Choroid plexus epithelial cell (primary cell): ENCODE measurements at places on chromosomes 12 and 14.

GRCh38 chr12:22686193-22686592 lies 61.2 kb downstream of the ETNK1 start:
- DNase-seq, result no peak

DNA sequence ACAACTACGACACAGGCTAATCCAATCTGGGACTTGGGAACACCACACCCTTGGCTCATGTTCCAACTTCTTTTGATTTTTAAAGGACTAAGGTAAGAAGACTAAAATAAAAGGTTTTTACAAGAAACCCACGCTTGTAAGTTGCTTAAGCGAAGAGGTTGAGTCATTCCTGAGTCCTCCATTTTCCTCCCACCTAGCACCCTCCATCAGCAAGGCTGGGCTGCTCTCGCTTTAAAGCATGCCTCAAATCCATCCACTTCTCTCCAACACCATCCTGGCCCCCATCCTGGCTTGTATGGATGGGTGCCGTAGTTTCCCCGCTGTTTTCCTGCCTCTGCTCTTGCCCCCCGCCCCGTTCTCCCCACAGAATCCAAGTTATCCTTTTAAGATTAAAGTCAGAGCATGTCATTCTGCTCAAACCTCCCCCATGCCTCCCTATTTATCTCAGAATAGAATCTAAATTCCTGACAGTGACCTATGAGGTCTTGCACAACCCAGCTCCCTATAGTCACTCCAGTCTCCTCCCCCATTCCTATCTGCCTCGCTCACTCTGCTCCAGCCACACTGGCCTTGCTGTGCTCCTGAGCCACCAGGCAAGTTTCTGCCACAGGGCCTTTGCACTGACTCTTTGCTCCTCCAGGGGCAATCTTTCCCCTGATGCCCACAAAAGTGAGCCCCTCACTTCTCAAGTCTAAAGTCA lies 34.5 kb downstream of the SCARB1 start:
- DNase-seq, result peak; percentile 98

DNA sequence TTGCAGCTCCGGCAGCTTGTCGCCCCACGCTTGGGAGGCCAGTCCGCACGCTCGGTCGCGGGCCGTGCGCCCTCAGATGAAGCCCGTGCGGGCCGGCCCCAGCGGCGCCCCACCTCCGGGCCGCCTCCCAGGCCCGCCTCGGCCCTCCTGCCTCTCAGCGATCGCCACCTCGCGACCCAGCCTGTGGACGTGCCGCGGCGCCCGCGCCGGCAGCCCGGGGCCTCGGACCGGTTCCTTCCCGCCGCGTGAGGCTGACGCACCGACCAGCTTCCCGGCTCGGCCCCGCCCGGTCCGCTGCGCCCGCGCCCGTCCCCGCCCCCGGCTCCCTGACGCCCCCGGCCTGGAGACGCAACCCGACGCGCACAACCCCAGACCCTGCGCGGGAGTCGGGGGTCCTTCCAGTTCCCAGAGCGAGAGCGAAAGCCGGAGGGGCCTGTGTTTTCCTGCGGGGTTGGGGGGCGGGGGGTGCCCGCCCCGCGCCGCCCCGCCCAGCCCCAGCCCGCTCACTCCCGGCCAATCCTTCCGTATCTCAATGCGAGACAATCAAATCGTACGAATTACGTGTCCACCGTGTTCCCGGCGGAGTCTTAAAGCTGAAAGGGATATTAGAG lies at the start of gene ERO1A:
TSS of gene ERO1A (minus strand) at position 78 of the 611 bp plus-strand sequence. CDS start at position 1, 77 bp downstream.
- DNase-seq, result peak; percentile 82

DNA sequence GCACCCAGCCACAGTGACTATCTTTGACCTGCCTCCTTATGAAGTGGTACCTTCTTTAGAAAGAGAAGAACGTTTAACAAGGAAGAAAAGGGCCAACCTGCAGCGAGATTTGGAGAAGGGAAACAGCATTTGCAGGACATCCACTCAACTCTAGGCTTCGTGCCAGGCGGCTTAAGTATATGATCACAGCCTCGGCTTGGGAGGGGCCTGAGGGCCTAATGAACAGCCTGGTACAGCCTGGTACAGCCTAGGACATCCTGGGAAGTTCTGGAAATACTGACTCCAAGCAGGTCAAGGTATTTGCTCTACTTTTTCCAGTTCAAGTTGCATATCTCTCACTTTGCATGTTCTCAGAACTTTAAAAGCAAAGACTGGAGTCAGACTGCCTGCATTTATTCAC lies 16.1 kb downstream of the HCAR2 start:
- DNase-seq, result peak; percentile 69

DNA sequence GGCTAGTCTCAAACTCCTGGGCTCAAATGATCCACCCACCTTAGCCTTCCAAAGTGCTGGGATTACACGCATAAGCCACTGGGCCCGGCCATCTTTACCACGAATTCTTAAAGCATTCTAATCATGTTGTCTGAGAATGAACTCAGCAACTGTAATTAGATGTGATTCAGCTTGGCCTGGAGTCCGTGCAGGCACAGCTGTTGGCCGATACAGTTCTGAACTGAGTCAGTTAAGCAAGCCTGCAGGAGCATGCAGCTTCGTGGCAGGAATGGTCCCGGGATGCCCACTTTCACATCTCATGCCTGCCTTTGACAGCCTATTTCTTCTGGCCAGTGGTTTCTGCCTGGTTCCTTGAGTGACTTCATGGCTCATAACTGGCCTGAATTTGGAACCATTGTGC lies 194.1 kb downstream of the ANO6 start:
- no peak for DNase-seq

DNA sequence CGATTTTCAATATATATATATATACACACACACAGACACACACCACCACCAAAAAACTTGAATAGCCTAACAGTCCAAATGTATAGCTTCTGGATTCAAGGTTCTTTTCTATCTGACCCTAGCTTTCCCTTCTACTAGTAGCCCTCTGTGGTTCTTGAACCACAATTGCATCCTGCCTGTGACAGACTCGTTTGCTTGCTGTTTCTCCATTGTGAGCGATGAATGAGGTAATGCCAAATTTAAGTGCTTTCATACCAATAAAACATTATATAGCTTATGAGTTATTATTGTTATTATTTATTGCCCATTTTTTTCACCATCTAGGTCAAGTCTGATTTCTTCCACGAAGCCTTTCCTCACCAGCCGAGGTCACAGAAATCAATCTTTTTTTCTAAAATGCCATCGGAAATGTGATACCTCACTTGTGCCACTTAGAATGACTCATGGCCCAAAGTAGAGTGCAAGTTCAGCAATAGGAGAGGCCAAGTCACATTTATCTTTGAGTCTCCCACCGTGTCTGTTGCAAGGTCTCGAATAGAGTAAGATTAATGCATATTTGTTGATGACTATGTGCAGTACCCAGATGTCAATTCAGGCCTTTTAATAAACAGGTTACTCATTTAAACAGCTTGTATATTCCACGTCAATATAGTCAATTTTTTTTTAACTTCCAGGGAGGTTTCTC lies 1015.8 kb upstream of the SEL1L start:
- DNase-seq, result no peak

DNA sequence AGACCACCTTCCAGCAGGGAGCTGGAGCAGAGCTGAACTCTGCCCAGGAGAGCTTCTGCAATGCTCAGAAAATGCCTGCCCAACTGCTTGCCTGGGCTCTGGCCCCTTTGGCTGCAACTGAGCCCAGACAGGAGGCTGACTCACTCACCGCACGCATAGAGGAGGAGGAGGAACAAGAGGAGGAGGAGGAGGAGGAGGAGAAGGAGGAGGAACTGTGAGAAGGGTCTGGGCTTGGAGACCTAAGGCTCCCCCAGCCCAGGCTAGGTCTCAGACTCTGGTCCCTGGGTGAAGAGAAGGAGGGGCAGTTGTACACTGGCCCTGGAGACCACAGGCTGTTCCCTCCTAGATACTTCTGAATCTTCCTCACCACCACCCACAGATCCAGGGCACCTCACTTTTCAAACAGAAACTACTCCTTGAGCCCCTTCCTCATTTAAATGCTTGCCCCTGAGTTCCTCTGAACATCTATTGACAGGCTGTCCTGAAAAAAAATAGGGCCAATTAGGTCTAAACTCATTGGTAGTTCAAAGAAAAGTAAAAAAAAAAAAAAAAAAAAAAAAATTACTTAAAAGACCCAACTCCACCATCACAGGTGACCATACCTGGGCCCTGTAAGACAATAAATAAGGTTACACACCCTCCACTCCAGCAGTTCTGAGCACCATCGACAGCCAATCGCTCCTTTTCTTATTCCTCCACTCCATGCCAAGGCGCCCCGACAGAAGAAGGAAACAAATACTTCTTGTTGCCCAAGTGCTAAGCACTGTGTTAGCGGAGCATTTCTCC lies 674 bp downstream of the VDR start:
- DNase-seq, result peak; percentile 78

- DNase-seq, result no peak
These were observed 38.7 kb downstream of the P2RX4 start for GRCh38 chr12:121248622-121249021.

- DNase-seq, result peak; percentile 73
These were observed 21.9 kb upstream of the ZFP36L1 start for GRCh38 chr14:68814539-68815297.

DNA sequence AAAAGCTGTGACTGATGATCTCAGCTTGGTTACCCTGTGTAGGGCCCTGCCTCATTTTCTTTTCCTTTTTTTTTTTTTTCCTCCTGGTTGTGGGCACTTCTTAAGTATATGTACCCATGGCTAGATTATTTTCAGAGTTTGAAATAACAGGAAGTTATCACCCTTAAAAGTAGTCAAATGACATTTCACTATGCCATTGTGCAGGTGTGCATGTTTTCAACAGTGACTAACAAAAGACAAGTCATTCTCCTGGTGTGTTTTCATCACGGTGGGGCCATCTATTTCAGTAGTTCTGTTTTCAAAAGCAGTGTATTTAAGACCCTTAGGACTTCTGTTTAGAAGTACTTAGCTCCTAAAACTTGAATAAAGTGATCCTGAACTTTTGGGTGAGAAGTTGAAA lies 15.0 kb downstream of the GABARAPL1 start:
- no peak for DNase-seq

DNA sequence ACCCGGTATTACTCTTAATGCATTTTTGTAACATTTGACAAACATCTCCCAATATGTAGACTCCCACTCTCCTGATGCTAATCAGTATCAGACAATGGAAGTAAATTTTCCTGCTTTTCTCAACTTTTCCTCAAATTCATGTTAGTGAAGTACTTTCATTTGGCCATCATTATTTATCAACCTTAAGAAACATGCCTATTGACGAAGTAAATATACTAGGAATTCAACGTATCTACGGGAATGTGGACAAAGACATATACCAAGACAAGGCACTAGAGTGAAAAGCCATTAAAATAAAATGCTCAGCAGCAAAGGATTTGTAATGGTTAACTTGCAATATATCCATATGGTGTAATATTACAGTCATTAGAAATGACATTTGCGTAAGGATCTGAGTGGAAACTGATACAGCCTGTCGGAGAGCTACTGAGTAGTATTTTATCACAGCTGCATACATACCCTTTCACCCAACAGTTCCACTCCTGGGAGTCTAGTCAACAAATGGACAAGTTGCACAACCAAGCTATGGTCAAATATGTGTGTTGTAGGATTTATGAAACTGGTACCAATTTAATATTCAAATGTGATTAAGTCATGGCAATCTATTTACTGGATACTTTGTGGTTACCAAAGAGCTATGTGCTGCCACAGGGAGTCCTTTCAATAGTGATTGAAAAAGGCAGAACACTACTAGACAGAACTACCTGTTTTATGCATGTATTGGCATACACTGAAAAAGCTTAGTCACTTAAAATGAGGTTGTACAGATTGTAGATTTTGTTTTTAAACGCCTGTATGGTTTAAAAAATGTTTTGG lies 26.5 kb downstream of the NUDT4 start:
- DNase-seq, result peak; percentile 78

DNA sequence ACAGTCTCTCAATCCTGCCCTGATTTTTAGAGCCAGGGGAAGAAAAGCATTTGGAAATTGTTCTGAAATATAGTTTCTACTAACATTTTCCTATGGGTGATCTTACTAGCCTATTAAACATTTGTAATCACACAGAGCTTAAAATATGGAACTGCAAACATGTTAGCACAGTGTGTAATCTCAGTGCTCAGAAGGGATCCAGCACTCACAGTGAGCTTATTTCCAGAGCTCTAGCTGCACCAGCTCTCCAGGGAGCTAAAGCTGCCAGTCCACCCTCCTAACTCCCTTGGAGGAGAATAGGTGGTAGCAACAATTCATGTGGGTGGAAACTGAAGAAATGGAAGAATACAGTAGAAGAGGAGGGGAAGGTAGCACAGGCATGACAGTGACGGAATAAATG lies 64.9 kb upstream of the SYT1 start:
- no peak for DNase-seq

DNA sequence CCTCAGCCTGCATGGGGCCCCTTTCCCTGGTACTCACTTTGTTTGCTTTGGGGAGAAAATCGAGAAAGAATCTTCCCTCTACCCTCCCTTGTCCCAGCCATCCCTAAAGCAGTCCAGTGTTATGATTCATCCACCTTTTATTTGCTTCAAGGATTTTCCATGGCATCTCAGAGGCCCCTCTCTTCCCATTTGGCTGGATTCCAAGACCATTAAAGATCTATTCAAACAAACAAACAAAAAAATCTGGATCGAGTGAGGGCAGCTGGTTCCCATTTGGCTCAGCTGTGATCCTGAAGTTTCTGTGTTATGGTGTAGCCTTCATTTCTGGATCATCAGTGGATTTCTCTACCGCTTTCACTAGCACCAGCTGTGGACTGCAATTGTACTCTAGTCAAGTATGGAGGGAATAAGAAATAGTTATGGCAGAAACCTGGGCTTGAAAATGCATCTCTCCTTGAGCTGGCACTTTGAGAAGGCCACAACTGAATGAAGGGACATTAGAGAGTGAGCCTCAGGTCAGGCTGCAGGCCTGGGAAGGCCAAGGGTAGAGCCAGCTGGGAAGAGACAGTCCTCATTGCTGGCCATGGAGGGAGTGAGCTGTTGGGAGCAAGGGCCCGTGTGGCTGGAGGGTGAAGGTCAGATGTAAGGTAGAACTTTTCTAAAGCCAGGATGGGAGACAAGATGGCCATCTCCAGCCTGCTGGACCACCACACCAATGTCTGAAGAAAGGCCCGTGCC lies 13.7 kb downstream of the KRT71 start:
- DNase-seq, result peak; percentile 11

GRCh38 chr12:123119808-123120207 lies 31.1 kb downstream of the PITPNM2 start:
- no peak for DNase-seq
